ENCODE measurements at places on chromosomes 3 and 15. TPM values are rescaled to one million over a fixed set of nuclear protein-coding genes. Genes with fewer than 3 reads are reported as not detected.

GRCh38 chr3:152040319-152040718 lies 166.9 kb downstream of the SUCNR1 start:
- no peak for DNase-seq

DNA sequence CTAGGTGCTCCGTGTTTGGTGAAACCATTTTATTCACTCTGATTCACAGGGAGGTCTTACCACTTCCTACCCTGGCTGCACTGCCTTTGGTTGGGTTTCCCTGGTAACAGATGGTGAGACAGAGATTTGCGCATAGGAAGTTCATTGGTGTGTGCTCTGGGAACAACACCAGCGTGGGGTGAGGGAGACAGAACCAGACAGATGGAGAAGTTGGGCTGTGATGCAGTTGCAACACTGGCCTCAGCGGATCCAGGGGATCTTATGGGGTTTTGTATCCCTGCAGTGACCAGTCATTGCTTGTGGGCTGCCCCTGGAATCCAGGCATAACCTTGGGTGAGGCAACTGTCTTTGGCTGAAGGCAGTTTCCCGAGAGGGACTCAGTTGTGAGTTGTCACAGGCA lies 12.5 kb upstream of the IL16 start:
- DNase-seq, result no peak

DNA sequence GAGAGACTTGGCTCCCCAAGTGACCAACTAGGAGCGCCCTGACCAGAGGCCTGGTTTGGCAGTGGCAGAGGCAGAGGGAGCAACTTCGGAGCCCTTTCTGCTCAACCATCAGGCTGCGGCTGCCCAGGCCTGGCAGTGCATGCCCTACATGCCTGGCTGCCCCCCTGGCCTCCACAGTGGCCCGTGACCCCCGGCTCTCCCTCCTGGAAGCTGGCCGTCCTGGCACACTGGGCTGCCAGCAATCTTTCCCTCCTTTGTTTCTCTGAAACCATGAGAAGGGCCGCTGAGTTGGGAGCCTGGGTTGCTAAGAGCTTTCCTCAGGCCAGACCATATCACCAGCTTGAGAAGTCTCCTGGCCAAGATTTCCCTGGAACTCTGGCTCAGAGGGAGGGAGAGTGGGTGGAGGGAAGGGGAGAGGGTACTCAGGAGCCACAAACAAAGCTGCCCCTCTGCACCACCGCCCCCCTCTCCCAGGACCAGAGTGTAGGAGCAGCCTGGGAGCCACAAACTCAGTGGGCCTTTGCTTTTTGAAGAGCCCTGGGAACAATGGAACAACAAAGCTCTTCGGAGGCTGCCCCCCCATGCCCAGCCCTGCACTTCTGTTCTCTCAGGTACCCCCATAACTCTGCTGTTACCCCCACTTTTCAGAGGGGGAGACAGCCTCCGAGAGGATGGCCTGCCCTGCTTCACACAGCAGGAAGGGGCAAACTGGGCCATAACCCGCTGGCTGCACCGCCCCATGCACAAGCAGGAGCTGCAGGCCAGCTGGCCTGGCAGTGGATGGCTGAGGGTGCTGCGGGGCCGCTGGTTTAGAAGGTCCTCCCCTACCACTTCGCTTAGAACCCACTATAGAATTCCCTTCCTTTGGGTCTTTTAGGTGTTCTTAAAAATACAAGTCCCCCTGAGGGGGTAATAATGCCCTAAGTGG lies 11.3 kb downstream of the CORO2B start:
- DNase-seq, result no peak

GRCh38 chr15:35007397-35007796 lies 19.3 kb upstream of the ZNF770 start:
- DNase-seq, result no peak

- no peak for DNase-seq
Measured at GRCh38 chr15:51855612-51856011, 26.2 kb downstream of the TMOD3 start.

GRCh38 chr15:22989576-22990477 lies 9.7 kb upstream of the CYFIP1 start:
- peak; percentile 53 for DNase-seq

DNA sequence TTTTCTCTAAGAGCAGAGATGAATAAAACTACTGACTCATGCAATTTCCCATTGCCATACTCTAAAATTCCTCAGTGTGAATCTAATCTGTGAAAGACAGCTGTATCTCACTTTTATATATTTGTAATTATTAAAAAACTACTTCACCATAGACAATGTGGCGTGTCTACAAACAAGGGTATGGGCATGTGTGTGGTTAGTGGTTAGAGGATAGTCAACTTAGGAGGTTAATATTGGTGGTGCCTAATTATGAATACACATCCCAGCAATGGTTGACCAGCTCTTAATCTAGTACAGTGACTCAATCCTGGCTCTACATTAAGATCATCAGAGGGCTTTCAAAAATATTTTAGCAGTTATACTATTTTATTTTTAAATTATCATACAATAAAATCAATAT lies 94.5 kb downstream of the GOLIM4 start:
- DNase-seq, result no peak

GRCh38 chr15:100341239-100341749 lies 481 bp downstream of the ADAMTS17 start:
- DNase-seq, result no peak

Gene C3orf49
- total RNA-seq, result not detected
